Activated B cell treated with CpG ODN at 0.5 μM for 24 hours (primary cell): ENCODE measurements at places on chromosomes 3 and 15. TPM values are rescaled to one million over a fixed set of nuclear protein-coding genes. Genes with fewer than 3 reads are reported as not detected.

Gene SAMD7
- total RNA-seq: 0.20 TPM in 1 of 2 replicates, not detected in the other

Gene FSIP1
- total RNA-seq: 0.32 and 0.53 TPM in 2 replicates

Gene TNFAIP8L3
- not detected in 2 replicates for total RNA-seq

Gene AGBL1
- not detected in 2 replicates for total RNA-seq
